Astrocyte (in vitro differentiated cells and primary cell): ENCODE measurements at places on chromosomes 5 and 9.

- no peak for DNase-seq
Observed at GRCh38 chr5:55694152-55694830, 17.8 kb downstream of the SLC38A9 start.

GRCh38 chr9:112032743-112033142 lies 136.1 kb downstream of the UGCG start:
- peak; percentile 69 for DNase-seq

DNA sequence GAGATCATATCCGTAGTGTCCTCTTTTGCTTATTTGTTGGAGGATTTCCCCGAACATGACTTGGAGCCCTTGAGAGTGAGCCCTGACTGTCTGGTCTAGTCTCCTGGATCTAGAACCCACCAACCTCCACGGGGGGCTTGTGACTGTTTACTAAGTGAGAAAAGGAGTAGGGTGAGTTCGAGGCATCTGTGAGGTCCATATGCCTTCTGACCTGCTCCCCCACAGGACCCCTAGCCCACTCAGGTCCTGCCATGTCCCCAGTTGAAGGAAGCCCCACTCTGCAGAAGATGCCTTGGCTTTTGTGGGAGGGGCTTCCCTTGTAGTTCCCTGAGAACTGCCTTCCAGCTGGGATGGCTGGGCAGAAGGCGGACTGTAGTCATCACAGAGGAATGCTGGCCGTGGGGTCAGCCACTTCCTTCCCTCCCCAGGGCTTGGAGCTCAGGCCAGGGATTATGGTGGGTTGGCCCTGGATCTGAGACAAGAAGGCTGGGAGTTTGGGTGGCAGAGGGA lies 7.0 kb upstream of the IRF1 start:
- DNase-seq: peak; percentile 91

GRCh38 chr5:58925627-58926540 lies 343.0 kb downstream of the RAB3C start:
- DNase-seq: peak; percentile 32

GRCh38 chr9:93093127-93093876 lies 2.7 kb upstream of the CARD19 start:
- DNase-seq: no peak

- DNase-seq: peak; percentile 63
Observed at GRCh38 chr5:80754900-80755299, 100.1 kb upstream of the DHFR start.

DNA sequence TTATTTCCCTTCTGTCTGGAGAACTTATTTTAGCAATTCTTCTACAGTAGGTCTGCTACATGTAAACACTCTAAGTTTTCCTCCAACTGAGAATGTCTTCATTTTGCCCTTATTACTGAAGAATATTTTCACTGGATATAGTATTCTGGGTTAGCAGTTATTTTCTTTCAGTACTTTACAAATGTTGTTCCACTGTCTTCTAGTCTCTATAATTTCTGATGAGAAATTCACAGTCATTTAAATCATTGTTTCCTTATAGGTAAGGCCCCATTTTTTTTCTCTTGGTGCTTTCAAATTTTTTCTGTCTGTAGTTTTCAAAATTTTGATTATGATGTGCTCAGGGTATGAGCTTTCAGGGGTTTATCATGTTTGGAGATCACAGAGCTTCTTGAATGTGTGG lies 30.8 kb downstream of the MGAT1 start:
- DNase-seq: no peak
